ENCODE measurements at places on chromosomes 6 and 20. TPM values are rescaled to one million over a fixed set of nuclear protein-coding genes. Genes with fewer than 3 reads are reported as not detected.

GRCh38 chr6:33812669-33813068, 8.9 kb upstream of the MLN start:
- no peak overlapping the region for H3K27ac ChIP-seq
- no peaks in the 10 kb centered on the region for H3K36me3 ChIP-seq
- H3K4me3 ChIP-seq: no peak overlapping the region
- H3K27me3 ChIP-seq: no peaks in the 10 kb centered on the region
- peaks cover 63% of the 10 kb centered on the region for H3K4me1 ChIP-seq
- DNase-seq: peak; percentile 84

DNA sequence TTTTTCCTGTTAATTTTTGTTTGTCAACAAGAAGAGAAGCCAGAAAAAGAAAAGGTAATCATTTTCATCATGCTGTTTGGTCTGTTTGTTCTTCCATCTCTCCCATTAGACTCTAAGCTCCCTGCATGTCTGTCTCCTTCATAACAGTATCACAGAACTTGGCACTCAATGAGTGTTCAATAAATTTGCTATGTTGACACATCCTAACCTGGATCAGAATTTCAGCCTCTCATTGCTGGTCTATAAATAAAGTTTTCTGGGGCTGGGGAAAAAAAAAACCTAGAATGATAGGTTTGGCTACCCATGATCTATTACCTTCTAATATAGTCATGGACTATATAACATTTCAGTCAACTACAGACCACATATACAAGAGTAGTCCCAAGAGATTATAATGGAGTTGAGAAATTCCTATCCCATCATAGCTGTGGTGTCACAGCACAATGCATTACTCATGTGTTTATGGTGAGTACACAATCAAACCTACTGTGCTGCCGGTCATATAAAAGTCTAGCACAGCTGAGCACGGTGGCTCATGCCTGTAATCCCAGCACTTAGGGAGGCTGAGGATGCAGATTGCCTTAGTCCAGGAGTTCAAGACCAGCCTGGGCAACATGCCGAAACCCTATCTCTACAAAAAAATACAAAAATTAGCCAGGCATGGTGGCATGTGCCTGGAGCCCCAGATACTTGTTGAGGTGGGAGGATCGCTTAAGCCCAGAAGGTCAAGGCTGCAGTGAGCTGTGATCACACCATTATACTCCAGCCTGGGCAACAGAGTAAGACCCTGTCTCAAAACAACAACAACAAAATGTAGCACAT, 5.9 kb downstream of the NUDT3 start:
- H3K4me3 ChIP-seq: no peak overlapping the region
- no peak overlapping the region for H3K27ac ChIP-seq
- peaks cover 46% of the 10 kb centered on the region for H3K4me1 ChIP-seq
- no peaks in the 10 kb centered on the region for H3K27me3 ChIP-seq
- DNase-seq: no peak

- no peak overlapping the region for H3K27ac ChIP-seq
- H3K27me3 ChIP-seq: no peaks in the 10 kb centered on the region
- H3K4me3 ChIP-seq: no peak overlapping the region
- H3K4me1 ChIP-seq: no peaks in the 10 kb centered on the region
- H3K36me3 ChIP-seq: peaks cover 47% of the 10 kb centered on the region
- DNase-seq: no peak
Observed at GRCh38 chr6:53014744-53015143, 19.7 kb upstream of the GSTA4 start.

GRCh38 chr6:87682310-87682709, 19.7 kb downstream of the AKIRIN2 start:
- no peaks in the 10 kb centered on the region for H3K27me3 ChIP-seq
- H3K27ac ChIP-seq: no peak overlapping the region
- peaks cover 11% of the 10 kb centered on the region for H3K4me1 ChIP-seq
- DNase-seq: no peak

GRCh38 chr6:159766906-159767305, 5.1 kb downstream of the ACAT2 start:
- no peaks in the 10 kb centered on the region for H3K27me3 ChIP-seq
- no peak overlapping the region for H3K4me3 ChIP-seq
- H3K36me3 ChIP-seq: peaks cover 4% of the 10 kb centered on the region
- H3K4me1 ChIP-seq: peaks cover 8% of the 10 kb centered on the region
- no peak overlapping the region for H3K27ac ChIP-seq

- no peaks in the 10 kb centered on the region for H3K36me3 ChIP-seq
- no peak overlapping the region for H3K27ac ChIP-seq
- DNase-seq: no peak
- no peaks in the 10 kb centered on the region for H3K27me3 ChIP-seq
- no peak overlapping the region for H3K4me3 ChIP-seq
- H3K4me1 ChIP-seq: no peaks in the 10 kb centered on the region
Observed at GRCh38 chr6:159035891-159036290, 8.9 kb downstream of the TAGAP start.

Gene NRN1
- 4.6 TPM for total RNA-seq

Gene GMPR
- 3.8 TPM for total RNA-seq

Gene NHSL1
- total RNA-seq: 5.0 TPM

Gene VGLL2
- not detected for total RNA-seq

Gene STMN3
- 62.7 TPM for total RNA-seq

Gene SSTR4
- total RNA-seq: not detected
